Left renal pelvis (tissue), 4 donors: ENCODE measurements at places on chromosomes 11 and 22. TPM values are rescaled to one million over a fixed set of nuclear protein-coding genes. Genes with fewer than 3 reads are reported as not detected.

Gene CBLIF
- not detected for polyA plus RNA-seq

Gene CARD16
- polyA plus RNA-seq = 19.9 TPM

Gene VSIG10L2
- not detected for polyA plus RNA-seq

Gene OR51B2
- not detected for polyA plus RNA-seq

Gene SREBF2
- polyA plus RNA-seq = 94.5 TPM

Gene C11orf86
- polyA plus RNA-seq = not detected

Gene FBLN1
- polyA plus RNA-seq = 135 TPM

Gene PRODH
- polyA plus RNA-seq = 0.75 TPM

Gene LYVE1
- polyA plus RNA-seq = 66.4 TPM

Gene TUBA8
- 3.1 TPM for polyA plus RNA-seq

Gene RHOD
- 5.6 TPM for polyA plus RNA-seq

Gene PATE4
- 0.15 TPM for polyA plus RNA-seq

Gene KDM4D
- polyA plus RNA-seq = 1.9 TPM

Gene C11orf65
- polyA plus RNA-seq = 1.9 TPM
